ENCODE measurements at places on chromosomes 12 and 14.

DNA sequence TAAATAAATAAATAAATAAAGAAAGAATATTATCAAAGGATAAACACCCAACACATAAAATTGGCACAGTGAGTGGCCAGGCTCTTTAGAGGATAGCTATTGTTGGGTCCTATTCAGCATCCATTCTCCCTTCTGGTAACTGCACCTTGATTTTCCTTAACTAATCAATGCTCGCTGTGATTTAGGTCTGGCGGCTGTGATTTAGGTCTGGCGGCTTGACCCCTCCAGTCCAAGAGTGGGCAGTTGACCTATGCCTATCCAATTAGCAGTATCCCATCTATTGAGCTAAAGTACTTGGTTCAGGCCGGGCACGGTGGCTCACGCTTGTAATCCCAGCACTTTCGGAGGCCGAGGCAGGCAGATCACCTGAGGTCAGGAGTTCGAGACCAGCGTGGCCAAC, 9.7 kb upstream of the SLC15A4 start:
- DNase-seq = no peak

DNA sequence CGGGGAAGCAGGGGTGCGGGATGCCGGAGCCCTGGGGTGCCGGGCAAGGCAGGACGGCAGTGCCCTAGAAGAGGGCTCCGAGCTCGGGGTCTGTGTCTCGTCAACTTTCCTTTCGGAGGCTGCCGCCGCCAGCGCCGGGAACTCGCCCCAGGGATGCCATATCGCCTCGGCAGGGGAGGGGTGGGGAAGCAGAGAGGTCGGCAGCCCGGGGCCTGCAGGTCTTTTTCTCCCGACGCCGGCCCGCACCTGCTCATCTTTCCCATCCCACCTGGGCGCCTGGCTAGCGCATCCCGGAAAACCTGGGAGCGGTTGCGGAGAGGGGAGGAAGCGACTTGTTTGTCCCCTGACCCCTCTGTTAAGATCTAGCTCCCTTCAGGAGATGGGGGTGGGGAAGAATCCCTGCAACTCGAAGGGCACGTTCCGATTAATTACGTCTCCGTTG, 547 bp downstream of the CNTN1 start:
- DNase-seq = no peak

GRCh38 chr12:12336049-12336411, 14.0 kb downstream of the MANSC1 start:
- DNase-seq = no peak

DNA sequence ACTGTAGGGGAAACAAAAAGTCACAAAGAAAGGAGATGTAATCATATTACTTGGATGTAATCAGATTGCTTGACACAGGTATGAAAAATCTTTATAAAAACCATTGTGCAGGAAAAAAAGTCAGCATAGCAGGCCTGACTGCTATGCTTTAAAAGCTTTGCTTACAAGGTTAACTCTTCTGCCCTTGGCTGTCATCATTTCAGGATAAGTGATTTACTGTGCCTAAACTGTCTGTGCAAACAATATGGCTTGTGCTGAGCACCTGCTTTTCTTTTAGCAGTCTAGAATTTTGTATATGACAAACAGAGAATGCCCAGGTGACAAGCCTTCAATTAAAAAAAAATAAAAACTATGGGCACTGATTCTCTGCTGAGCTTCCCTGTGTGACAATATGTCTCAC, 63.8 kb upstream of the PLEKHG7 start:
- no peak for DNase-seq

- no peak for DNase-seq
These were observed 278.1 kb upstream of the LMO3 start for GRCh38 chr12:16884056-16884455.

GRCh38 chr14:69132513-69133181, 20.3 kb downstream of the DCAF5 start:
- DNase-seq = no peak

DNA sequence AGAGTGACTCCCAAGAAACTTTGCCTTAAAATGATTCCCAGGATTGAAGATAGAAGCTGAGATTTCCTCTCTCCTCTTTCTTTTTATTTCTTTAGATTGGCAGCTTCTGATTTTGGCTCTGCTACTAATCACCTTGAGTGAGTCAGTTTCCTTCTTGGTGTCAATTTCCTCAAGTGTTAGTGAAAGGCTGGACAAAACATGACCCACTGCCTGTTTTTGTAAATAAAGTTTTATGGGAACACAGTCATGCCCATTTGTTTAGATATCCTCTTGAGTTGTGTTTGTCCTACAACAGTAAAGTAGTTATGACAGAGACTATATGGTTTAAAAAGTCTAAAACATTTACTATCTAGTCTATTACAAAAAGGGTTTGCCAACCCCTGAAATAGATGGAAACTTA, 227.2 kb upstream of the TBX3 start:
- DNase-seq = no peak
